Renal cortical epithelial cell (primary cell): ENCODE measurements at places on chromosomes 5 and 9. TPM values are rescaled to one million over a fixed set of nuclear protein-coding genes. Genes with fewer than 3 reads are reported as not detected.

Gene RNF208
- total RNA-seq: 1.2 TPM in 1 of 2 replicates, not detected in the other

Gene GPSM1
- total RNA-seq: 15.5 and 23.6 TPM in 2 replicates

Gene PLEKHG4B
- 0.15 and 1.6 TPM in 2 replicates for total RNA-seq

Gene PCDHB15
- total RNA-seq: under 0.01 and 1.3 TPM in 2 replicates

Gene NXNL2
- total RNA-seq: 5.2 and 15.3 TPM in 2 replicates

Gene INSYN2B
- total RNA-seq: 0.52 and 1.5 TPM in 2 replicates

Gene IFNA14
- not detected in 2 replicates for total RNA-seq

GRCh38 chr9:132154863-132155567, 6.8 kb upstream of the NTNG2 start:
- no peak for DNase-seq

DNA sequence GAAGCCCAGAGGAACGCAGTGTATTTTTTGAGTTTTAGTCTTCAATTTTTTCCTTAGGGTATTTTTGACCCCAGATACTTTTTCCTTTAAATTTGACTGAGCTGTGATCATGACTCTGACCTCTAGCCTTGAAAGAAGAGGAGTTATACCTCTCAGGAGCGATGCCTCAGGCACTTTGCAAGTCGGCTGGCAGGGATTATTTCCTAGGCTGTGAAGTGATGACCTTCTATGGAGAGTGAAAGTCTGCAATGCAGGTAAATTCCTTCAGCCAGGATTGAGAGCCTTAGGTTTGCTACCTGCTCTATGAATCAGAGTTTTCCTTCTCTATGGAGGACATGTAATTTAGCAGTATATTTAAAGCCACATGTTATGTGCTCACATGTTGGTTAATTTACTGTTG, 10.8 kb upstream of the NUDT12 start:
- no peak for DNase-seq

GRCh38 chr9:34958411-34958982, 412 bp downstream of the PHF24 start:
- no peak for DNase-seq

DNA sequence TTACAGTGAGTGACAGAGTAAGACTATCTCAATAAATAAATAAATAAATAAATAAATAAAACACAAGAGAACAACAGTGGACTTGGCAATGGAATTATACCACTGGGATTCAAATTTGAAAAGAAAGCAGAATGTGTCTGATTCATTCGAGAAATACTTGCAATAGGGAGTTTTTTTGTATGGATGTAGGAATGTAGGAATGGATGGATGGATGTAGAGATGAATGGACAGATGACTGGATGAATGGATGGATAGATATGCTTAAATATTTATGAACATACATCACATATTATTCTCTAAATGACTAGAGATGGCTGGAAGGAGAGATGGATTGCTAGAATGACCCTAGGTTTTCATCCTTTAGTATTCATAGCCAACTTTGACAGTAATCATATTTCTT, 22.0 kb upstream of the CEMIP2 start:
- no peak for DNase-seq

GRCh38 chr5:113447498-113448050, 12.8 kb upstream of the TSSK1B start:
- DNase-seq: no peak

- DNase-seq: peak; percentile 63
These were observed 251.4 kb downstream of the GLIS3 start for GRCh38 chr9:4048441-4048840.

- DNase-seq: no peak
These were observed 68.5 kb downstream of the MCTP1 start for GRCh38 chr5:95216136-95216955.

GRCh38 chr5:167639273-167639672, 652.2 kb upstream of the WWC1 start:
- DNase-seq: no peak
